GM04503 (cell line): ENCODE measurements at places on chromosomes 6 and 20.

DNA sequence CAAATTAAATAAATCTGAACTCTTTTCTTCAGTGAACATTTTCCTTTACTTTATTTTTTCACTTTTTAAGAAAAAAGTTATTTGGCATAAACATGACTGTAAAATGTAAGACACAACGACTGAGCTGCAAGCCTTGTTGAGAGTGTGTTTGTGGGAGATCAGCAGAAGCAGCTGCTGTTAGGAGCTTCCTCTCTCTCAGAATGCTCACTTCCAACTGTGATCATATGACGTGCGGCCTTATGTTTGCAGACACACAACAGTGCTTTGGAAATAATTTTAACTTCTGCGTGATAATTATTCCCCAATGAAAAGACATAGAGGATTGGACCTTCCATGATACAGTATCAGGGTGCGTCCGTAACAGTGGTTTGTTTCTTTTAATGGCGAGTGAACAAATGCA is 104.0 kb downstream of the ARHGAP18 start:
- DNase-seq, result no peak

GRCh38 chr20:20463933-20464374 is 96.0 kb downstream of the INSM1 start:
- DNase-seq, result no peak

DNA sequence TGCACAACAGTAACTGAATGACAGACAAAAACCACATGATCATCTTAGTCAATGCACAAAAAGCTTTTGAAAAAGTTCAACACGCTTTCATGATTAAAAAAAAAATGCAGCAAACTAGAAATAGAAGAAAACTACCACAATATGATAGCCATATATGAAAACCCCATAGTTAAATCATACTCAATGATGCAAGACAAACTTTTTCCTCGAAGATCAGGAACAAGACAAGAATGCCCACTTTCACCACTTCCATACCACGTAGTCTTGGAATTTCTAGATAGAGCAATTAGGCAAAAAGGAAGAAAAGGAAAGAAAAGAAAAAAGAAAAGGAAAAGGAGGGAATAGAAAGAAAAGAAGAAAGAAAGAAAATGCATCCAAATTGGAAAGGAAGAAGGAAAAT is 44.6 kb upstream of the SLC23A2 start:
- DNase-seq, result no peak

- no peak for DNase-seq
Observed at GRCh38 chr20:3760655-3761348, 6.8 kb downstream of the ADISSP start.

DNA sequence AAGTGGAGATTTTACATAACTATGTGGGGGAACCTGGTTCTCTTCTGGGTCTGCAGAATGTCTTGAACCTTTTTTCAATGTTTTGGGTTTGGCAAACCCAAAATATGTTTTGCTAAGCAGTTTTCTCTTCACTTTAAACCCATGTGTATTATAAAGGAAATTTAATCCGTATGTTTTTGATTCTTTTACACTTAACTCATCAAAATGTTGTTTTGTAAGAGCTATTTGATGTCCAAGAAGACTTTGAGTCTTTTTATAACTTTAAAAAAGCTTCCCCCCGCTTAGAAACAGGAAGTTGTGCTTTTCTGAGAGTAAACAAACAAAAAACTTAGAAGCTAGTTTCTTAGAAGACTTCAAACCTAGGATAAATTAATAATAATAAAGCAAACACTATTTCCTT is 81.9 kb upstream of the CEP162 start:
- no peak for DNase-seq

- DNase-seq, result no peak
Observed at GRCh38 chr20:51893723-51894122, 91.4 kb upstream of the SALL4 start.

DNA sequence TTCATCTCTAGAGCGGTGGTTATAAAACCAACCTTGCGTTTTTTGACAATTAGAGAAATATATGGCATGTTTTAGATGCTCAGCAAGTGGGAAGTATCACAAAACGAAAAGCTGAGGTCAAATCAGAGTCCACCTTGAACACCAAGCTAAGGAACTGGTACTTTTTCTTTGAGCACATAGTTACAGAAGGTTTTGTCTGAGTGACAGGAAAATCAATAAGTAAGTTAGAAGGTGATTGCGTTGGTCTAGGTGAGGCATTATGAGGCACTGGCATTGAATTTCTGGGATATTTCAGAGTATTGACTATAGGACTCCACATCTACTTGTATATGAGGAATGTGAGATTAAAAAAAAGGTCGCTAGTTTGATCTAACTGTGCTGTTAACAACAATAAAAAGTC is 597 bp upstream of the HINT3 start:
- DNase-seq, result no peak

GRCh38 chr6:105783333-105783935 is 302.7 kb upstream of the PRDM1 start:
- no peak for DNase-seq

GRCh38 chr20:46438156-46438750 is 31.8 kb upstream of the ELMO2 start:
- peak; percentile 5 for DNase-seq

DNA sequence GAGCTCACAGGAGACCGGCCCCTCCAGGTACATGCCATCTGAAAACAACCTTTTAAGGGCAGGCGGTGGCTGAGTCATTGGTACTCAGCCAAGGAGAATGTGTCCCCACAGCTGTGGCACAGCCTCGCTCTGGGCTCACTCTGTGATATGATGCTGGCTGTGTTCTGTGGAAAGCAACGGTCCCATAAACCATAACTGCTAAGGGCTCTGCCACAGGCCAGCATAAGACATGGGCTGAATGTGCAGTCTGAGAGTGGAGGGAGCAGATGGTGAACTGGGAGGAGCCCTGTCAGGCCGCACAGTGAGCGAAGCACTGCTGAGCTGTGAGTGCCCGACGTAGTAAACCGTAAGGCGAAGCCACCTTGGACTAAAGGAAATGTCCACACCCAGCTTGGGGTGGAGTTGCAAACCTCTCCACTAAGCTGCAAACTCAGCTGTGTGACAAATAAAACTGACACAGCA is 375.8 kb downstream of the THBS2 start:
- DNase-seq, result no peak

DNA sequence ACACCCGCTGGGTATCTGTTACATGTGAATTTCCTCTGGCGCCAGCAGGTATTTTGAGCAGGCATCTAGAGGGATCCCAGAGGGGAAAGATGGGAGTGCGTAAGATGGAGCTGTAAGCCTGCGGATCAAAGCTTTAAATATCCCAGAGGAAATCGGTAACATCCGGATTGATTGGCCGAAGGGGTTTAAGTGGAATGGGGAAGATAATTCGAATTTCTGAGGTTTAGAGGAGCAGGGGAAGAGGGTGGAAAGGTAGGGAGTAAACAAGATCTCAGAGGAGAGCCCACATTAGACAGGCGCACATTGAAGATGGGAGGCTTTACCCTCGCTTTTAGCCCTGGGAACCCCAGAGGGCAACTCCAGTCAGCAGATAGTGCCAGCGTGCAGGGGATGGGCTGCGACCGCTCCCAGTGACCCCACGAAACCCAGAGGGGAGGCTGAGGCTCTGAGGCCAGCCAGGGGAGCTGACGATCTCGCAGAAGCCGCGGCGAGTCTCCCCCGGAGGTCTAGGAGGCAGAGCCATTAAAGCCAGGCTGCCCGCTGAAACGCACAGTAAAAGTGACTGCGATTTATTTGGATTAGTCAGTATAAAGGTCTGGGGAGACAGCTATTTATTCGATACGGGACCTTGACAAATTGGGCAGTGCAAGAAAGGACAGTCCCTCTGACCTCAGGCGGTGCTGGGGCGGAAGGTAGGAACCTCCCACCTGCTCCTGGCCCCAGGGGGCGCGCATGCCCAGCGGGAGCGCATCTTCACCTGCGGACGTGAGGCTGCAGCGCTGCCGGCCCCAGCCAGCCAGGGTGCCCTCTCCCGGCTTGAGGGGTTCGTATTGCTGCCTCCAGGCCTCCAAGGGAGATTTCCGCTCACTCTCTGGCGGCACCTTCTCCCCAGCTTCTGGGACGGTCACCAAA is 34.3 kb upstream of the TCF21 start:
- DNase-seq, result no peak

- DNase-seq, result no peak
Observed at GRCh38 chr6:9085054-9085708, 649.8 kb upstream of the SLC35B3 start.

DNA sequence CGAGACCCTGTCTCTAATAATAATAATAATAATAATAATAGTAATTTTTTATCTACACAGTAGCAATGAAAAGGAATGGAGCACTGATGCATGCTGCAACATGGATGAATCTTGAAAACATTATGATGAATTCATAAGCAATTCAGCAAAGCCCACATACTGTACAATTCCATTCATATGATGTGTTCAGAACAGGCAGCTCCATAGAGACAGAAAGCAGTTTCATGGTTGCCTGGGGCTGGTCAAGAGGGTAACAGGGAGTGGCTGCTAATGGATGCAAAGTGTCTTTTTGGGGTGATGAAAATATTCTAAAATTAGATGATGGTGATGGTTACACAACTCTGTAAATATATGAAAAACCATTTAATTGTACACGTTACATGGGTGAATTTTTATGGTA is 43.6 kb downstream of the SLC24A3 start:
- DNase-seq, result no peak
